ENCODE measurements at places on chromosomes 3 and 15.
A peak's percentile ranks its signal among the peaks of the same experiment; 100 is the strongest.

DNA sequence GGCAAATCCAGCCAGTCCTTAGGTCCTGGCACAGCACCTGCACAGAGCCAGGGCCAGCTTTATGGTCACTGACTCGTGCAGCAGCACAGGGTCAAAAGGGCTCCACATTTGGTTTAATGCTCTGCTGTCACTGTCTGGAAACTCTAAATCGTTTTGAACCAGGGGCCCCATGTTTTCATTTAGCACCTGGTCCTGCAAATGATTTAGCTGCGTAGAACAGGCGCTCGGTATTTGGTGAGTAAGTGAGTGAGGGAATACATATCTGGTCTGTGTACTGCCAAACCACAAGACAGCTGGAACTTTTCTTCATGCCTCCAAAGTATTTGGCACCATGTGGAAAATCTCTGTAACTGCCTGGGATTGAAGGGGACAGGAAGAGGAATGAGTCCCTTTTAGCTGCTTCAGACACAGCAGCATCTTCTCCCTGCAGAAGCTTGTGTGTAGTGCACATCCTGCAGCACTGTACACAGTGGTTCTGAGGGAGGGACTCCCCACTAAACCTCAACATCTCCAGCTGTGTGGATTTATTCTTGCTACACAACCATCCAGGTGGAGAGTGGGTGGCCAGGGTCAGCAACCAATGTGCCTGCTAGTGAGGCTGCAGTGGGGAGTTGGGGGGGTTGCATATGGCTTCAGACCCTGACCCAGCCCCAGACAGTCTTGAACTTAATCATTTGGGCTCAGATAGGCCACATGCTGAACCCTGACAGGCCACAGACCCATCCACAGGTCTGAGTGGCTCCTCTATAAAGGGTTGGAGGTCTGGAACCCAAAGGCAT, 1.1 kb downstream of the SH2D7 start:
- H3K27me3 ChIP-seq: no peaks in the 10 kb centered on the region
- H3K36me3 ChIP-seq: no peaks in the 10 kb centered on the region
- peak; percentile 51 for DNase-seq

DNA sequence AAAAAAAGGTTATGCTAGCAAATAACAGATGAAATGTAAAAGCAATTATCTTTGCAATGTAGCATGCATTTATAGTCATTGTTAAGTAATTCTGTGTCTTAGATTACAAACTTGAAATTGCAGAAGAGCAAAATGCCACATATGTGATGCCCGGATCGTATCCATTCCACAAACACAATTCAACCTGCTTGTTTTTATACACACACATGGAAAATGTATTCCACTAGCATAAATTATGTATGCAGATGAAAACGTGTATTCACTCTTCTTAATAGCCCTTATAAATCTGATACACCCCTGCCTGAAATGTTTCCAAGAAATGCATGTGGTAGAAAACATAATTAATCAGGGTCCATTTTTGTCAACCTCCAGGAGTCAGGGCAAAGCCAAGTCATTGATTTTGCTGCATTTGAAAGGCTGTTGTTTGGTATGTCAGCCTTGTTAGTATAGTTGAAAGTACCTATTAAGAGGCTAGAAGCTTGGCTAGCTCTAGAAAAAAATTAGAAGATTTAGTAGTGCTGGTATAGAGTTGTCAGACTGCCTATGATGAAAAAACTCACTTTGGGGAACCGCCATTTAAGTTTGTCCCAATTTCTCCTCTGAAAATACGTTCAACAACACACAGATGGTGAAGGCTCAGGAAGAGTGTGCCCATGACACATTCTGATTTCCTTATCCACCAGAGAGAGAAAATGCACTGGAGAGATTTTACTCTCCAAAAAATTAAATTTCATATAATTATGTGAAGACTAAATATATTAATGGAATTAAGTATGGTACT, 69.2 kb upstream of the TMC3 start:
- no peaks in the 10 kb centered on the region for H3K36me3 ChIP-seq
- no peak overlapping the region for H3K4me3 ChIP-seq
- no peaks in the 10 kb centered on the region for H3K4me1 ChIP-seq

DNA sequence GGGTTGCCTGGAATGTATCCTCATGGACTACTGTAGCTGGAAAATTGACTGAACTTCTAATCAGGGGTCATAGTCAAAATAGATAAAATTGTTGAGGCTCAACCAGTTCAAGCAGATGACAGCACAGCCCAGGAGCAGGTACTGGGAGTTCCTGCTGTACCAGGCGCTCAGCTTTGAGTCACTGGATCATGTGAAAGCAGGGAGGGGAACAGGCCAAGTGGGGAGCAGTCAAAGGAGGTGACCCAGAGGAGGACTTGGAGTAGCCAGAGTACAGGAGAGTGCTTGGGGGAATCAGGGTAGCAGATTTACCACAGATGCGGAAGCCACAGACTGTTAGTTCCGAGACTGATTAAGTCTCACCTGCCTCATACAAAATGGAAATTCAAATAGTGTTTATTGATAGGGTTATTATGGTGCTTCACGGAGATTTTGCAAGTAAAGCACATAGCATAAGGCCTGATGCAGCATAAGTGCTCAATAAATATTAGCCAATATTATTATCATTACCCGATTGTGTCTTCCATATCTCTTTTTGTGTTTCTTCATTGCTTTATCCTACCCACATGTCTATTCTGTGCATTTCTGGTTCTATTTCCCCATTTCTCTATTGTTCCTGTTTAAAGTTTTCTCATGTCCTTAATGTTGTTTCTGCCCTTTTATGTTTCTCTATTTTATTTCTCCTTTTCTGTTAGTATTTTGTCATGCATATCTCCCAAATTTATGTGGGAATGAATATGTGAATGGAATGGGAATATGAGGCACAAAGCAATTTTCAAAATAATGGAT, 369.2 kb upstream of the MCTP2 start:
- H3K27ac ChIP-seq: peak overlapping the region; percentile 10
- H3K36me3 ChIP-seq: no peaks in the 10 kb centered on the region
- no peak for DNase-seq
- H3K27me3 ChIP-seq: no peaks in the 10 kb centered on the region

GRCh38 chr3:194687638-194688199, 2.0 kb downstream of the FAM43A start:
- peak overlapping the region; percentile 69 for H3K27ac ChIP-seq
- peak overlapping the region; percentile 77 for H3K4me3 ChIP-seq
- H3K4me1 ChIP-seq: peaks cover 63% of the 10 kb centered on the region
- peaks cover 4% of the 10 kb centered on the region for H3K27me3 ChIP-seq

DNA sequence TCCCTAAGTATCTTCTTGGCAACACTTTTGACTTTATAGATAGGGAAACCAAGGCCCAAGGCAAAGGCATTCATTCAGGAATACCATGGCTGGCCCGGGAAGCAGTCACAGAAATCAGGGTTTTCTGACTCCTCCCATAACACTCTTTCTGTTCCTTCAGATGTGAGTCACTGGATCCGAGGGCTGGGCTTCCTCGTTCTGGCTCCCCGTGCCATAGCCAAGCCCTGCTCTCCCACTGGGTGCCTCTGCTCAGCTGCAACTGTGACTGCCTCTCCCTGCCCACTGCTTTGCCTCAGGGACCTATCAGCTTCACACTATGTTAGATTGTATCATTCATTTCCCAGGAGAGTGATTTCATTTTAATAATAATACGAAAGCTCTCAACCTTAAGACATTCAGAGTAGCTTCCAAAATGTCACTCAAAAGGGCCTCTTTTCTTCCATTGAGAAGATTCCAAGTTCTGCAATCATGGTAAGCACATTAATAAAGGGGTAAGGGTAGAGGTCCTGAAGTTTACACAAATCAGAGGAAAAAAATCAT, 50.2 kb downstream of the GABRB3 start:
- no peaks in the 10 kb centered on the region for H3K4me1 ChIP-seq
- H3K4me3 ChIP-seq: no peak overlapping the region
- no peaks in the 10 kb centered on the region for H3K36me3 ChIP-seq

DNA sequence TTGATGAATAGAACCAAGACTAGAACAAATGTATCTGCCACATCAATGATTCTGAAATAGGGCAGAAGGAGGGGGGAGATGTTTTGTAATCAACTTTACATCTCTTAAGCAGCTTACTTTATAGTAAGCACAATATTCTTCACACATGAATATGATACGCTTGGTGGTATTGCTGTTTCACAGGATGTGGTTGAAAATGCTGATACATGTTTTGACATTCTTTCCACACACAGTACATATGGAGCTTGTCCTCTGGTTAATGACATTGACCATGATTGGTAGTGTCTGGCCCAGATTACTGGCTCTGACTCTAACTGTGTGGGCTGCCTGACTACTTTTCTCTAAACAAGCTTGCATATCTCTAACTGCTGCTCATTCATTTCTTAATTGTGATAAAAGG, 168.9 kb downstream of the KLHL25 start:
- DNase-seq: no peak
- peak overlapping the region; percentile 78 for H3K27ac ChIP-seq
- H3K4me3 ChIP-seq: no peak overlapping the region
- peaks cover 12% of the 10 kb centered on the region for H3K36me3 ChIP-seq
- no peaks in the 10 kb centered on the region for H3K27me3 ChIP-seq

DNA sequence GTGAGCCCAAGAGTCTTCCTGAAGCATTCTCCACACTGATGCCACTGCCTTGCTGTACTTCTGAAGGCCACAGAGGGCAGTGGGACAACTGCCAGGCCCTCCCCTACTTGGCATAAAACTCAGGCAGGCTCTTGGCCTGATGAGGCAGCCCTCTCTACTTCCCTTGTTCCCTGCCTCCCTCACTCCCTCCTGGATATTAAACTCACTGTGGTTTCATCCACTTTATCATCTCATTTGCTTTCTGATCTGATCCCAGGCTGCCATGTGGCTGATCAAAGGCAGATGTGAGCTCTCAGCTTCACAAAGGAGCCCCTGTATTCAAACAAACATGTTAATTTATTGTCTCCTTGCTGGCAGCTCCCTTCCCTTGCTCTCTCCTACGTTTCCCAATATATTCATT, 533.5 kb downstream of the IGSF11 start:
- no peaks in the 10 kb centered on the region for H3K36me3 ChIP-seq
- no peak overlapping the region for H3K4me3 ChIP-seq

DNA sequence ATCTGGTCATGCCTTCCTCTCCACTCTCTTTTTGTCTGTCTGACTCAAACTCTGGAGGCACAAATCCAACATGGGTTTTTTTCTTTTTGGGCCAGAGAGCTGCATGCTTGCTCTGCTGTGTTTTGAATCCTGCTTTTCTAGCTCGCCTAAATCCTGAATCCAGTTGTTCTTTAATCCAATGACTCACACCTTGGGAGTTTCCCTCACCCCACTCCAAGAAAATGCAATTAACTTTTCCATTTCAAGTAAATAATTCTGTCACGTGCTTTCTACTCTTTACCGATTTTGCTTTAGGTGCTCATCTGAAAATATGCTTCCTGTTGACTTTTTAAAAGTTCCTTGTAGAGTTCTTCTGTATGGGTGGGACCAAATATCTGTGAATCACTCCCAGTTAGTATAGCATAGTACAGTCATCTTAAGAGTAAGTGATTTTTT, 47.6 kb downstream of the SLMAP start:
- peaks cover 55% of the 10 kb centered on the region for H3K4me1 ChIP-seq
- no peak overlapping the region for H3K4me3 ChIP-seq
- no peaks in the 10 kb centered on the region for H3K27me3 ChIP-seq
- H3K27ac ChIP-seq: peak overlapping the region; percentile 71
- no peak for DNase-seq

DNA sequence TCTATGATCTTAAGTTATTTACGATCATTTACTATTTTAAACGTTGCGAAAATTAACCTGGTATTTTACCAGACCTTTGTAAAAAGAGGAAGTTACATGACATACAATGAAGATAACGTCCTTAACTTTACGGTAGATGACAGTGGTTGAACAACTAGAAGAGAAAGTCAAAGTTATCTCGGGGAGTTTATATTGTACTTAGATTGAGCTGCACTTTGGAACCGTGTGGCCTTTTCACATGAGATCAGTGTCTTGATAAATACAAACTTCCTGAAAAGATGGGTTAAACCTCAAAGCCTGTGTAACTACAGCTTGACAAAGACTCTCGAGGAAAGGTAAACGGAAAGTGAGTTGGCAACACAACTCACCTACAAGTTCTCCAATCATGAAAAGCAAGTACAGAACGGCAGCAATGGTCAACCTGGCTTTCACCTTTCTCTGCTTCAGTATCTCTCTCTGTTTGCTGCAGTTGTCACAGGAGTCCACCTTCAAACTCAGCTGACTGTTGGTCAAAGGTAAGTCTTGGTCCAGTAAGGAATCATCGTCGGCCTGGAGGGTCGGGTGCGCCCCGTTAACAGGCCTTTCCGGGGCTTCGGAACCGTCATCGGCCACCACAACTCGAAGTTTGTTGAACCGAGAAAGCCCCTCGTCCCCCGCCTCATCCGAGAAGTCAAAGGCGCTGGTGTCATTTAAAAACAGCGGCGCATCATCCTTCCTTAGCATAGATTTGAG, 793 bp downstream of the SLC30A4 start:
- H3K27ac ChIP-seq: peak overlapping the region; percentile 81
- peak overlapping the region; percentile 66 for H3K4me3 ChIP-seq
- no peaks in the 10 kb centered on the region for H3K36me3 ChIP-seq
- H3K4me1 ChIP-seq: peaks cover 20% of the 10 kb centered on the region
- DNase-seq: no peak
- no peaks in the 10 kb centered on the region for H3K27me3 ChIP-seq

DNA sequence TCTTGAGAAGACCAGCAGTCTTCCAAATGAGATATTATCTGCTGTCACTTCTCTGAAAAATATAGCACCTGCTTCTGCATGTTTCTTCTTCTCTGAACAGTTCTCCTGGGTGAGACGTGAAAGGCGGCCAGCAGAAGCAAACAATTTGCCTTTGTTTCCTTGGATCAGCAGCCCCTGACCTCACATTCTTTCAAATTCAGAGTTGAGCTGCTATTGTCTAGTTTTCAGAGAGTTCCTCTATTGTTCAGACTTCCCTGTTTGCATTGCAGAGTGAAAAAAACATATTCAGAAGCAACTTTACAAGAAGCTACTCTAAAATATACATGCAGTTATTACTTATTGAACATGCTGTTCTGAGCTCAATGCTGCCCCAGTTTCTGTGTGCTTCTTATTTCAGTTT, 653.6 kb downstream of the NAALADL2 start:
- no peaks in the 10 kb centered on the region for H3K4me1 ChIP-seq
- H3K36me3 ChIP-seq: no peaks in the 10 kb centered on the region
- no peaks in the 10 kb centered on the region for H3K27me3 ChIP-seq
- DNase-seq: no peak
- no peak overlapping the region for H3K4me3 ChIP-seq
